ENCODE measurements at places on chromosomes 16 and 17.

- DNase-seq: no peak
These were observed 131.2 kb upstream of the NLRP1 start for GRCh38 chr17:5715478-5715877.

DNA sequence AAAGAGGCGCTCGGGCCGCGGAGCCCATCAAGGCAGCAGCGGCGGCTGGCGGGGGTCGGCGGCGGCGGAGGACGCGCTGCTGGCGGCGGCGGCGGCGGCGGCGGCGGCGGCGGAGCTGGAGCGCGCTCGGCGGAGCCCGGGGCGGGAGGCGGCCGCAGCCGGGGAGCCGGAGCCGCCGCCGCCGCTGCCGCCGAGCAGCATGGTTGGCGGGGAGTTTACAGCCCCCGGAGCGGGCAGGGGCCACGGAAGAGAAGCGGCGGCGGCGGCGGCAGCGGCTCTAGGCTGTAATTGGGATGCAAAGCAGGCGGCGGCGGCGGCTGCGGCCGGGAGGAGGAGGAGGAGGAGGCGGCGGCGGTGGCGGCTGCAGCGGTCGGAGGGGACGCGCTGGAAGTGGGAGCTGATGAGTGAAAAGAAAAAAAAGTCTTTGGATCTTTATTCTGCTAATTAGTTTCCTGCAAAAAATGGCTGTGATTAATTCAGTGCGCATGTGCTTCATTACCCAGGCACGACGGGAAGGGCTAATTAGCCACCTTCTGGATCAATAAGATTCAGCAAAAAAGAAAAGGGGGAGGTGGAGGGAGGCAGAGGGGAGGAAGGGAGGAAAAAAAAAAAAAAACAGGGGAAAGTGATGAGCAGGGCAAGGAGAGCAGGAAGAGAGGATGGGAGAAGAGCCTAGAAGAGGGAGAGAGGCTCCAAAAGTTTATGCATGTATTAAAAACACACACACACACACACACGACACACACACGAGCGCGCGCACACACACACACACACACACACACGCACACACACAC, 10.9 kb upstream of the ZFHX3 start:
- peak; percentile 60 for DNase-seq

- no peak for DNase-seq
These were observed 10.1 kb upstream of the STX1B start for GRCh38 chr16:31020536-31020935.

GRCh38 chr16:62876133-62876532, 839.9 kb upstream of the CDH8 start:
- DNase-seq: no peak

- DNase-seq: no peak
These were observed 79.8 kb upstream of the TMEM132E start for GRCh38 chr17:34499576-34499975.

DNA sequence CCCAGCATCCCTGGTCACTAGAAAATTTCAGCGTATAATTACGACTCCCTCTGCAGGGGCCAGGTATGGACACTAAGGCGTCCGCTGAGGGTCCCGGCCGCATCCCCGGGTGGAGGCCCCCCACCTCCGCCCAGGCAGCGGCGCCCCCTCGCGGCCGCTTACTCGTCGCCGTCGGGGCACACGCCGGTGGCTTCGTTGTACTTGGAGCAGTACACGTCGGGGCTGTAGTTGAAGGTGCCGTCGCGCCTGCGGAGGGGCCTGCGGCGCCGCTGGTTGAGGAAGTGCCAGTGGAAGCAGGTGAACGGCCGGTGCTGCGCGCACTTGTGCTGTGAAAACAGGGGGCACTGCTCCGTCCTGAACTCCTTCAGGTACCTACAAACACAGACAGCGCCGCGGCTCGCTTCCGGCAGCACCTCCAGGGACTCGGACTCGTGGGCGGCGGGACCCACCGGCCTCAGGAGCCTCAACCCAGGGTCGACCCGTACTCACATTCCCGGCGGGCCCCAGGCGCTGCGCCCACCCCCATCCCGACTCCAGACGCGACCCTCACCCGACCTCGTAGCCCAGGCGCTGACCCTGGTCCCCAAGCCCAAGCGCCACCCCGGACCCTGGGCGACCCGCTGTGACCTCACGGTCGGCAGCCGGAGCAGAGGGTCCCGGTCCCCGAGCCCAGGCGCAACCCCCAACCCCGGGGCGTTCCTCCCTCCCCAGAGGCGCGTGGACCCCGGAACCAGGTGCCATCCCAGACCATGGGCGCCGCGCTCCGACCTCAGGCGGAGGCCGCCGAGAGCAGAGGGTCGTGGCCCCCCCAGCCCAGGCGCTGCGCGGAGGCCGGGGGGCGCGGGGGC, 596 bp downstream of the UNKL start:
- DNase-seq: peak; percentile 8

DNA sequence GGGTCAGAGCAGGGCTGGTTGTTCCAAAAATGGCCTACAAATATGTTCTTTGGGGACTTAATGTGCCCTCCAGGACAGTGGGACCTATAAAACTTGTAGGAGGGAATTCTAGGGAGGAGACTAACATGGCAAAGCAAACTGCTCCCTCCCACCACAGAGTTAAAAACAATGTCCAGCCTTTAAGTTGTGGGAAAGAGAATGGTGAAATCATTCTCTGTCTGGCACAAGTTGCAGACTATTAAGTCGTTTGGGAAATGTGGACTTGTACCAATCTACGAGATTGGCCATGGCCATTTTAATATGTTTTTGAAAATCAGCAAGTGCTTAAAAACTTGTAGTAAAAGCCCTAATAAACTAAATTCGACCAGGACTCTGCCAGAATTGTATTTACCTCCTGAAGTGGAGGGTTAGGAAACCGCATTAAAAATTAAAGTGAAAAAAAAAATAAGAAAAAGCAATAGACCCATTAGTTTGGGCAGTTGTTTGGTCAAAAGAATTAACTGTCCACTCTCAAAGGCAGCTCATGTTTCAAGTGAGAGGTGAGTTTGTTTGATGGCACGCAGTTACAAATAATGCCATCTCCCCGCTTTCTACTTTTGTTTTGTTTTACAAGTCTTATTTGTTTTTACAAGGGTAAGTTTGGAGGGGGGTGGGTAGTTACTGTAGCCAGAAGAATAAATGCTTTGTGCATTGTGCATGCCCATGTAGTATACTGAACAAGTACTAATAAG, 32.4 kb downstream of the ANKFN1 start:
- DNase-seq: peak; percentile 73

DNA sequence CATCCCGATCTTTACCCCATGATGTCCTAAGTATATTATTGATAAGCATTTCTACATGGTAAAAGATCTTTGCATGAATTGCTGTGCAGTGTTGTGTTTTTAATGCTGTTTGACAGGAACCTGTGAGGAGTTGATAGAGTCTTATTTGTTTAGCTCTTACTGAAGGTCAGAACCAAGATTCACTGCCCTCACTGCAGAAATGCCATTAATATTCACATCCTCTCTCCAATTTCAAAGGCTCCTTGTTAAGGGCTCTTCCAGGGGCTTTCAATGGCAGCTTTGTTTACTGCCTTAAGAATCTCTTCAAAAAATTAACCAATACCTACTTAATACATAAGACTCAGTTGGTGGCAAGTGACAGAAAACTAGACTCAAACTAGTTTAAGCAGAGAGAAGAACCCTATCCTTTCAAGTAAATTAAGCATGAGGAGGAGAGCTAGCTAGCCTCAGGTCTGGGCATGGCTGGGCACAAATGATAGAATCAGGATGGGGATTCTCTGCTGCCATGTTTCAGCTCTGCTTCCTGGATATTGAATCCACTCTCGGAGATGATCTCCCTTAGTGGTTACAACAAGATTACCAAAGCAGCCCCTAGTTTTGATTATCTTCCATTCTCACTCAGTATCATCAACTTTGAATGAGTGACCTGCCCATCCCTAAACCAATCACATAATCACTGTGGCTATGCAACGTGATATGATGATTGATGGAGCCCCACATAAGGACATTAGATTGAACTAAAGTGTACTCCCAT, 311.8 kb downstream of the CDH11 start:
- no peak for DNase-seq

DNA sequence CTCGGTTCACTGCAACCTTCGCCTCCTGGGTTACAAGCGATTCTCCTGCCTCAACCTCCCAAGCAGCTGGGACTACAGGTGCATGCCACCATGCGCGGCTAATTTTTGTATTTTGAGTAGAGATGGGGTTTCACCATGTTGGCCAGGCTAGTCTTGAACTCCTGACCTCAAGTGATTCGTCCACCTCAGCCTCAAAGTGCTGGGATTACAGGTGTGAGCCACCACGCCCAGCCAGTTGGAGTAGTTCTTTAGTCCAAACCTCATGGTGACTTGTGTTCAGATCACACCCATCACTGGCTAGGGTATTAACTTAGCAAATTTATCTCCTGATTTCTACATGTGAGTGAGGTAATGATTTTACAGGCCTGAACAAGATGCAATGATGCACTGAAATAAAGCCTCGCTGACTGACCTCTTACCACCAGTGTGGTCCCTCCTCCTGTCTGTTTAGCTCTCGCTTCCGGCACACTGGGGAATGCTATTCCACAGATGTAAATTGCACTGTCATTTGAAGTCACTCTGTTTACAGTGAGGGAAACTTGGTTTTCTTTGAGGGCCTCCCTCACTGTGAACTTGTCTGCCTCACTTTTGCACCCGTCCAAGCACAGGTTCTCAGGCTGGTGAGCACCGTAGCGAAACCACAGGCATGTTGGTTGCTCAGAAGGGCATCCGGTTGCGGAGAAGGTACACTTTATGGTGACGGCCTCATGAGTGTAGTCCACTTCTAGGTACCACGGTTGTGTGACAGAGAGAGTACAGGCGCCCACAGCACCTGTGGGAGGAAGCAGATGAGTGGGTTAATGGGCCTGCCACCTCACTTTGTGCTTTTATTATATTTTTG, 5.5 kb downstream of the IGSF6 start:
- DNase-seq: no peak

- no peak for DNase-seq
These were observed 15.4 kb upstream of the DHRS13 start for GRCh38 chr17:28918295-28918694.

DNA sequence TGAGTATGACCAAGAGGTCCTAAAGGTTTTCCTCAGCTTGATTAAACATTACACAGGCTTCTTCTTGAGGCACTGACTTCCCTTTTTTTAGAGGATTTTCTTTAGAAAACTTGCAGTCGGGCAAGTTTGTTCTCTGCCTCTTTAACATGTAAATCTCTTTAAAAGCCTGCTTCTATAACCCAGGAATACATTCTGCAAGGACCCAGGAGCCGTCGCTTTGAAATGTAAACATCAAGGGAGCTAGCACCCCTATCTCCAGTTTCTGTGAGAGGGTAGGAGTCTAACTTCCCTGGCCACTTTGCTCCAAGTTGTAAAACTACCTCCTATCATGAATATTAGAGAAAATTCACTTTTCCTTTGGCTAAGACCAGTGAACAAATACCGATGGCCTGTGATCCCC, 201.5 kb upstream of the CPHXL start:
- DNase-seq: no peak

Data from astrocyte (in vitro differentiated cells and primary cell).